ENCODE measurements at places on chromosomes 7 and 10.

GRCh38 chr7:97313900-97314299 lies 196.4 kb downstream of the SDHAF3 start:
- DNase-seq = no peak

DNA sequence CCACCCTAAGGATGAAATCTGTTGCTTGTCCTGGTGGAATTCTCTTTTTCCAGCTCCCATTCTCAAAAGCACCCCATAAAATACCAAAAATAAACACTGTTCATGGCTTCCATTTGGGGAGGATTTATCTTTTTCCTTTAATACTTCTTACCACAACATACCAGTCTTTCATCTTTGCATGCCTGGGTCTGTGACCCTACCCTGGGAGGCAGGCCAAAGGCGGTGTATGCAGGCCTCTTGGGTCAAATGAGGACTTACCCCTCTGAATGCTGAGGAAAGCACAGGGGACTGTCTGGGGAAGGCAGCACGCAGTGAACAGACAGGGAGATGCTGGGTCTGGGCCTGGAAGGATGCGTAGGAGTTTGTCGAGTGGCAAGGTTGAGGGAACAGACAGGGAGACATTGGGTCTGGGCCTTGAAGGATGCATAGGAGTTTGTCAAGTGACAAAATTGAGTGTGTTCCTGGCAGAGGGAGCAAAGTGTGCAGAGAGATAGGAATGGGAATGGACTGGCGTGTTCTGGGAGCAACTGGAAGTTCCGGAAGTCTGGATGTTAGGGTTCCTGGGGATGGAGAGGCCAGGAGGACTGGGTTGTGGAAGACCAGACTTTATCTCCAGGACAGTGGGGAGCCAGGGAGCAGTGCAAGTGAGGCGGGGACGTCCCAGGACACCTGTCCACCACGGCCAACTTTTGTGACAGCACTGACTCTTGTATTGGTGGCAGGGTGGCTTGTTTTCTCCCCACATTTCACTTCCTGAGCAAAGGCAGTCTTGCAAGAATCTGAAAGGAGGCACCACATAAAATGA lies 40.8 kb downstream of the MYL10 start:
- no peak for DNase-seq

- DNase-seq = no peak
Measured at GRCh38 chr7:484356-485101, 35.1 kb downstream of the PDGFA start.

DNA sequence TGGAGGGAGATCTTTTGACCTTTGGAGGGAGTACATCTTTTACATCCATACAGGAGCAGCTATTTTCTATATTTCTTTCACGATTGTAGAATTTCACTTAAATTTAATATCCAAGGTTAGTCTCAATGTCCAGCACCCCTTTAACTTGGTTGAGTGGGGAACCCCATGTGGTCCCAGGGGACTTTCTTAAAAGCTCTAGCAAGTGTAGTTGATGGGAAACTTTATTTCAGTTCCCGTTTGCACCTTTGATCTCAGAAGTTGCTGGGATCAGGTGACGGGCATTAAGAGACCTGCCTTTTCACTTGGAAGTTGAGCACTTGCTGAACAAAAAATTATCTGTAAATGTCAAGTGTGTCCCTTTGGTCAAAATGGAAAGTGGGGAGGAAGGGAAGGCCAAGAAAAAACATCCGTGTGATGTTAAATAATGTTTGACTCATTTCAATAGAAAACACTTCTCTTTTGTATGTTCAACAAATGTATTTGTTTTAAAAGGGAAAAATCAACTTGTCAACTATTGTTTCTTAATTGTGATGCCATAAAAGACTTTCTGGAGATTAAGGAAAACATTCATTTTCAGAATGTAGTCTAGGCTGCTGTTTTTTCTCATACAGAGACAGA lies 370.1 kb upstream of the GALNT17 start:
- no peak for DNase-seq

- DNase-seq = peak; percentile 74
Measured at GRCh38 chr10:133009218-133009950, 67.0 kb upstream of the CFAP46 start.
